Heart right ventricle (tissue), 16 donors: ENCODE measurements at places on chromosomes 2 and 18. TPM values are rescaled to one million over a fixed set of nuclear protein-coding genes. Genes with fewer than 3 reads are reported as not detected.

GRCh38 chr18:50775207-50775606 lies 44.6 kb downstream of the MRO start:
- H3K4me3 ChIP-seq, result no peak overlapping the region
- no peak overlapping the region for H3K27ac ChIP-seq
- H3K4me1 ChIP-seq, result no peaks in the 10 kb centered on the region
- no peak for DNase-seq
- H3K36me3 ChIP-seq, result no peaks in the 10 kb centered on the region

DNA sequence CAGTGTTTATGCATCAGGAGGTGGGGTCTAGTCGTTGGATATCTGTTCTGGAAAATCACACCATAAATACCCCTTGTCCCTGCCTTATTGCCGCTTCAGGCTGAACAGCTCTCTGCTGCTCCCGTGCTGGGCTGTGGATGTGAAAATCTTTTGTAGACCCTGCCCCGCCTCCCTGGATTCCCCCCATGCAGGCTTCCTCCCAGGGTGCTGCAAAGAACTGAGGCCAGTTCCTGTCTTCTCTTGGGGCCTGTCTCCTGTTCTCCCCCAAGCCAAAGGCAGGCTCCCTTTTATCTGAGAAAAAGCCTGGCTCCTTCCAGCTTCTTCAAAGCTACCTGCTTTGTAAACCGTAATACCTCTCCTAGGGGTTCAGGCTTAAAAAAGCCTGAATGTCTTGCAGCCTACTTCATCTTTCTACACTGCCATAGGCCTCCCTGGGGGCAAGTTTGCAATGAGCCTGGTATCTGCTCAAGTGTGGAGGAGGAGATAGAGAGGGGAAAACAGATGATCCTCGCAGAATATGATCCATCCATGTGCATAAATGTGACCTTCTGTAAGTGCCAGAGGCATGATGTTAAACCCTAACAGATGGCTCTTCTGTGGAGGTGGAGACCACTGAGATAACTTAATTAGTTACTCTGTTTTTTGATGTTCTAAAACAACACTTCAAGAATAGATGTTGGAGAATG lies 55.3 kb downstream of the VWA3B start:
- H3K27ac ChIP-seq, result no peak overlapping the region
- no peaks in the 10 kb centered on the region for H3K27me3 ChIP-seq
- no peaks in the 10 kb centered on the region for H3K36me3 ChIP-seq
- no peak for DNase-seq
- H3K4me1 ChIP-seq, result no peaks in the 10 kb centered on the region
- H3K4me3 ChIP-seq, result no peak overlapping the region

DNA sequence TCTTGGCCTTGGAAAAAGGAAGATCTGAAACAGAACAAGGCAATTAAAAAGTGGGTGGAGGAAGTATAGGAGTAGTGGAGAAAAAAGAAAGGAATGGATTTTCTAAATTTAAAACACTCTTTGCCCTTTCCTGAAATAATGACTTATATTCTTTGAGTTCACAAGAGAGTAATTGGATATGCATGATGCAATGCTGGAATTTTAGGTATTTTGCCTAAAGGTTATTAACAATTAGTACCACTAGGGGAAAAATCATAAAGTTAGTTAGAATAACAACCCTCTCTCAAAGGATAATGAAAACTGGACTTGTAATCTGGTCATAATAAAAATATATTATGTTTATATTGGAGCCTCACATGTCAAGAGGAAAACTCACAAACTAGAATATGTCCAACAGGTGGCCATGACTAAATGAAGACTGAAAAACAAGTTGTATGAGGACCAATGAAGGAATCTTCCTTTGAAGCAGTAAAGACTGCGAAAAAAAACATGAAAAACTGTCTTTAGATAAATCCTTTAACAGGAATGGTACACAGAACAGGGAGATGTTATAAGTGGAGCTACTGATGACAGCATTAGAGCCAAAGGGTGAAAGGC lies 281.8 kb downstream of the NCKAP5 start:
- no peaks in the 10 kb centered on the region for H3K36me3 ChIP-seq
- DNase-seq, result no peak
- no peaks in the 10 kb centered on the region for H3K4me1 ChIP-seq
- no peak overlapping the region for H3K27ac ChIP-seq
- H3K4me3 ChIP-seq, result no peak overlapping the region
- no peaks in the 10 kb centered on the region for H3K27me3 ChIP-seq

DNA sequence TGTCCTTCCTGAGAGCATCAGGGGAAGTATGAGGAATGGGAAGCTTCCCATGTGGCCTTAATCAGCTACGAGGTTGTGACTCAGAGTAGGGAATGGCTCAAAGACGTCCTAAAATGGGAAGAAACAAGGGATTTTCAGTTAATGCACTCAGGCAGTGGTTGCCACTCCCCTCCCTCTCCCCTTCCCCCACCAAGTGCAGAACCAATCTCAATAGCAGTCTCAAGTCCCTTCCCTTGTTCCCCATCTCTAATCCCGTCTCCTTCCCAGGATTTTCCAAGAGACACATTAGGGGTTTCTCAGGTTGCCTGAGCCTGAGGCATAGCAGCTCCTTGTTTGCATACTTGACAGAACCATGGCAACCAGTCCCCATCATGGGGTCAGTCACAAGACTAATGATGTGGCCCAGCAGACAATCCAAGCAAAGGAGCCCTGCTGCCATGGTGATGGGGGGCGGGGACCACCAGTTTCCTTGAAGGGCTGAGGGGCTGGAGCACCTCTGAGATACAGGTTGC lies 18.2 kb upstream of the RESP18 start:
- no peaks in the 10 kb centered on the region for H3K36me3 ChIP-seq
- no peak overlapping the region for H3K27ac ChIP-seq
- H3K27me3 ChIP-seq, result peaks cover 29% of the 10 kb centered on the region
- no peaks in the 10 kb centered on the region for H3K4me1 ChIP-seq
- no peak overlapping the region for H3K4me3 ChIP-seq
- no peak for DNase-seq

The CHST9 gene
- 3.3 TPM for total RNA-seq

The SLC23A3 gene
- total RNA-seq, result 0.46 TPM

The CERS6 gene
- total RNA-seq, result 57.1 TPM
